ENCODE measurements at places on chromosomes 11 and 22.

DNA sequence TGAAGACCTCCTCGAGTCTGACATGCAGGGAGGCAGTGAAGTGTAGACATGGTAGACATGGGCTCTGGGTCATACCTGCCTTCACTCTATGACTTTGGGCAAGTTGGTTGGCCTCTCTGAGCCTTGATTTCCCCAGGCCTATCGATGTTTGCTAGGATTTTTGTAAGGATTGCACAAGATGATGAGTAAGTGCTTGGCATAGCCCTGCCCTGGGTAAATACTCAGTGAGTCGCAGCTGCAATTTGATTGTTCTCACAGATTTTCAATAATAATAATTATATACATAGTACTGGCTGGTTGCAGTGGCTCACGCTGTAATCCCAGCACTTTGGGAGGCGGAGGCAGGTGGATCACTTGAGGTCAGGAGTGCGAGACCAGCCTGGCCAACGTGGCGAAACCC, 18.1 kb downstream of the MCM5 start:
- H3K4me1 ChIP-seq, result no peaks in the 10 kb centered on the region
- no peak for DNase-seq
- no peaks in the 10 kb centered on the region for H3K27me3 ChIP-seq
- H3K27ac ChIP-seq, result no peak overlapping the region
- H3K36me3 ChIP-seq, result peaks cover 93% of the 10 kb centered on the region

- no peaks in the 10 kb centered on the region for H3K4me1 ChIP-seq
- DNase-seq, result no peak
- no peaks in the 10 kb centered on the region for H3K36me3 ChIP-seq
- H3K27me3 ChIP-seq, result peaks cover 2% of the 10 kb centered on the region
- no peak overlapping the region for H3K27ac ChIP-seq
- no peak overlapping the region for H3K4me3 ChIP-seq
Measured at GRCh38 chr11:118633979-118634378, 26.6 kb downstream of the PHLDB1 start.

GRCh38 chr11:128852327-128853023, 14.6 kb downstream of the KCNJ1 start:
- H3K27me3 ChIP-seq, result no peaks in the 10 kb centered on the region
- H3K36me3 ChIP-seq, result no peaks in the 10 kb centered on the region
- DNase-seq, result no peak

GRCh38 chr11:46724088-46724487, 5.1 kb downstream of the F2 start:
- no peak overlapping the region for H3K27ac ChIP-seq
- H3K36me3 ChIP-seq, result no peaks in the 10 kb centered on the region
- H3K27me3 ChIP-seq, result no peaks in the 10 kb centered on the region
- no peak overlapping the region for H3K4me3 ChIP-seq
- no peaks in the 10 kb centered on the region for H3K4me1 ChIP-seq
- DNase-seq, result no peak

GRCh38 chr22:20423906-20424551, 13.6 kb downstream of the SCARF2 start:
- H3K27me3 ChIP-seq, result peaks cover 63% of the 10 kb centered on the region
- no peak overlapping the region for H3K27ac ChIP-seq
- peaks cover 12% of the 10 kb centered on the region for H3K4me1 ChIP-seq
- no peak overlapping the region for H3K4me3 ChIP-seq
- no peaks in the 10 kb centered on the region for H3K36me3 ChIP-seq
- no peak for DNase-seq

DNA sequence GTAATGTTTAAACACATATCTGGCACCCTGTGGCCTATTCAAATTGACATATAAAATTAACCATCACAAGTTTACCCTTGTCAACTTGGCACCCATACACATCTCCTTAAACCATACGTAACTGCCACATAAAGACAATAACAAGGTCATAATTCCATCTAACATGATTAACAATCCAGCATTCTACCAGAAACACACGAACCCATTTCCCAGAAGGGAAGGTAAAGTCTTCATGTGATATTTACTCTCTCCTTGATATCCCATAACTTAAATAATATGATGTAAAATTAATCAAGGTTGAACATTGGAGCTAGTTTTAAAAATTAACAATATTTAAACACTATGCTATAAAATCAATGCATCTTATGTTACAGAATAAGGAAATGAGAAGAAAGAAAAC, 55.2 kb upstream of the CEP295 start:
- H3K36me3 ChIP-seq, result no peaks in the 10 kb centered on the region
- no peaks in the 10 kb centered on the region for H3K27me3 ChIP-seq
- H3K4me3 ChIP-seq, result no peak overlapping the region
- H3K4me1 ChIP-seq, result no peaks in the 10 kb centered on the region
- DNase-seq, result no peak

- no peaks in the 10 kb centered on the region for H3K36me3 ChIP-seq
- no peak for DNase-seq
- no peaks in the 10 kb centered on the region for H3K4me1 ChIP-seq
Measured at GRCh38 chr11:69320756-69321741, 27.1 kb downstream of the MYEOV start.

GRCh38 chr11:70542406-70542805, 144.1 kb downstream of the CTTN start:
- H3K27ac ChIP-seq, result no peak overlapping the region
- H3K36me3 ChIP-seq, result no peaks in the 10 kb centered on the region
- DNase-seq, result no peak

GRCh38 chr22:46539169-46539568, 1.7 kb upstream of the CELSR1 start:
- H3K4me3 ChIP-seq, result no peak overlapping the region
- peaks cover 6% of the 10 kb centered on the region for H3K4me1 ChIP-seq
- DNase-seq, result no peak

DNA sequence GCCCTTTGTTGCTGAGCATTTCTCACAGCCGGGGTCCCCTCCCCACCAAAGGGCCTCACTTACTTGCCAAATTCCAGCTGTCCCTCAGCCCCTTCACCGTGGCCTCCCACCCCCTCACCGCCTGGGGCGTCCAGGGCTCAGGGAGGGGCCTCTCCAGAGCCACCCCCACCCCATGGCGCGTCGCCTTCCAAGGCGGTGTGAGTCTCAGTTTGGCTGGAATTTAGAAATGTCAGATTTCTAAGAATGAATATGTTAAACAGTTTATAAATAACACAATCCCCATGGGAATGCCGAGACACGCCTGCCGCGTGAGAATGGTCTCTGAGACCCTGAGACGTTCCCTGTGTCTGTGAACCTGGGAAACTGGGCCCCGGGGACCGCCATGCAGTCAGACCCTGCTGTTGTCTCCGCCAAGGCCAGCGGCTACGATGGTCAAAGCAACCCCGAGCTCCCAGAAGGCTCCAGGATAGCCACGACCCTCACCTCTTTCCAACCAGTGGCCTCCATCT, 28.9 kb downstream of the CELSR1 start:
- no peaks in the 10 kb centered on the region for H3K27me3 ChIP-seq
- DNase-seq, result no peak
- H3K36me3 ChIP-seq, result no peaks in the 10 kb centered on the region
- H3K4me1 ChIP-seq, result peaks cover 34% of the 10 kb centered on the region
- H3K4me3 ChIP-seq, result no peak overlapping the region
- no peak overlapping the region for H3K27ac ChIP-seq

DNA sequence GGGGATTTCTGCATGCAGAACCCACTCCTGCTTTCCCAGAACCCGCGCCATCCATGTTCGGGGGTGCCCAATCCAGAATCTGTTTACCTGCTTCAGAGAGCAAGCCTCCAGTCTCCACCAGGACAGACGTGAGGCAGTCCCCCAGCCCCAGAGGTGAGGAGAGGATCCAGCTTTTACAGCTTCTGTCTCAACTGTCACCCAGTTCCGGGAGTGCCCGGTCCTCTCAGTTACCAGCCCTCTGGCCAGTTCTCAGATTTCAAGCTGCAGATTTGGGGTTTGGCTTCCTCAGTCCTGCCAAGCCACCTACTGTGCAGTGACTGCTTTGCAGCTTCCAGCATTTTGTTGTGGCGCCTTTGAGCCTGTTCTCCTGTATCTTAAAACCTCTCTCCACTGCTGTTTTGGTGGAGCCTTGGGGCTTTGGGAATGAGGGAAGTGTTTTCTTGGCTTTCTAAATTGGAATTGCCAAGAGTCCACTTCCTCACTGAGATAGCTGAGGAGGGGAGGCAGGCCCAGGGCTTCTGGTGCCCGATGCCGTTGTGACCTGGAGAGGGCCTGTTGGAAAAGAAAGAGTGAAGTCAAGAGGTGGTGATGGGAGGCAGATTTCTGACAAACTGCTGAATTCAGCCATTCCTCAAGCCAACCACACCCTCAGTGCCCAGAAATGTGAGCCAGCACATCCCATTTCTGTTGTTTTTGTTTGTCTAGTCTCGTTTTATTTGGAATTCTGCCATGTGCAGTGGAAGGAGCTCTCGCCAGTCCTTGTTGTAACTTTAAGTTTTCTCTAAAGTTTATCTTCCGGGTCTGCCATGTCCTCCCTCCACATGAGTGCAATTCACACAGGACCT, 513.4 kb downstream of the TBC1D22A start:
- DNase-seq, result no peak
- H3K4me1 ChIP-seq, result no peaks in the 10 kb centered on the region
- no peaks in the 10 kb centered on the region for H3K36me3 ChIP-seq
- H3K4me3 ChIP-seq, result no peak overlapping the region

DNA sequence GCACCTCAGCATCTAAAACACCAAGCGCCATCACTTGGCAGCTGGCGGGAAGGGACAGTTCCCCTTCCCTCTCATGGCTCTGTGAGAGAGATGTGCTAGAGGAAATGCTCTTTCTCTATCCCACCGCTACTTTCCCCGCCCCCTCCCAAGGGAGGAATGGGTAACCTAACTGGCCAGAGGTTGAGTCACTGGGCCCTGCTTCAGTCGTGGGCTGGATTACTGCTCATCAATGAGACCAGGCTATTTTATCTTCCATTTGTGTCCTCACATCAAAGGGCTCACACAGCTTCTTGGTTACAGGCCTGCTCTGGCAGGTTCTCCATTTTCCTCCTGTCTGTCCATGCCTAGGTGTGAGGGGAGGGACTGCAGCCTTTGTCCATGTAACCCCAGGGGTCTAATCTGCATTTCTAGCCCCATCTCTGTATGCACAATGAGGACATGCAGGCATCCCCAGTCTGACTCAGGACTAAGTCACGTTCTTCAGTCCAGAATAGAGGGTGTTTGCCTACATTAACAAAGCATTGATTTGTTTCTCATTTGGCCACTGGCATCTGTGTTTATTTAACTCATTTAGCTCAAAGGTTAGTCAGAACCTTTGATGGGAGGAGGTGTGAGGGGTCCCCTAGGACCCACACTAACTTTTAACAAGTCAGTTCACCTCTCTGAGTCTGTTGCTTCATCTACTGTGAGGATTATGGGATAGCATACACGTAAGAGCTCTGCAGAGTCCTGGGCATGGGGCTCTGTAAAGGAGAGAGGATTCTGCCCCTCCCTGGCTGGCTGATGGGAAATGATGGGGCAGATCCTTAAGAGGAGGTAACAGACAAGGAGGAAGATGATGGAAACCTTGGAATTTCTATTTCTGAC, 99.1 kb downstream of the XRRA1 start:
- H3K36me3 ChIP-seq, result peaks cover 20% of the 10 kb centered on the region
- DNase-seq, result no peak
- no peaks in the 10 kb centered on the region for H3K4me1 ChIP-seq
- no peak overlapping the region for H3K4me3 ChIP-seq
- no peak overlapping the region for H3K27ac ChIP-seq

- no peak for DNase-seq
- H3K4me3 ChIP-seq, result no peak overlapping the region
- peaks cover 36% of the 10 kb centered on the region for H3K36me3 ChIP-seq
- no peaks in the 10 kb centered on the region for H3K4me1 ChIP-seq
- no peaks in the 10 kb centered on the region for H3K27me3 ChIP-seq
Measured at GRCh38 chr11:90213322-90213721, 9.5 kb downstream of the CHORDC1 start.

- DNase-seq, result no peak
- H3K27me3 ChIP-seq, result no peaks in the 10 kb centered on the region
- no peaks in the 10 kb centered on the region for H3K36me3 ChIP-seq
- H3K4me3 ChIP-seq, result no peak overlapping the region
- H3K4me1 ChIP-seq, result no peaks in the 10 kb centered on the region
- H3K27ac ChIP-seq, result no peak overlapping the region
Measured at GRCh38 chr11:102497061-102497460, 33.5 kb downstream of the MMP7 start.

GRCh38 chr22:41338614-41339212, 37.4 kb downstream of the ZC3H7B start:
- no peaks in the 10 kb centered on the region for H3K4me1 ChIP-seq
- H3K36me3 ChIP-seq, result peaks cover 59% of the 10 kb centered on the region
- no peak for DNase-seq

DNA sequence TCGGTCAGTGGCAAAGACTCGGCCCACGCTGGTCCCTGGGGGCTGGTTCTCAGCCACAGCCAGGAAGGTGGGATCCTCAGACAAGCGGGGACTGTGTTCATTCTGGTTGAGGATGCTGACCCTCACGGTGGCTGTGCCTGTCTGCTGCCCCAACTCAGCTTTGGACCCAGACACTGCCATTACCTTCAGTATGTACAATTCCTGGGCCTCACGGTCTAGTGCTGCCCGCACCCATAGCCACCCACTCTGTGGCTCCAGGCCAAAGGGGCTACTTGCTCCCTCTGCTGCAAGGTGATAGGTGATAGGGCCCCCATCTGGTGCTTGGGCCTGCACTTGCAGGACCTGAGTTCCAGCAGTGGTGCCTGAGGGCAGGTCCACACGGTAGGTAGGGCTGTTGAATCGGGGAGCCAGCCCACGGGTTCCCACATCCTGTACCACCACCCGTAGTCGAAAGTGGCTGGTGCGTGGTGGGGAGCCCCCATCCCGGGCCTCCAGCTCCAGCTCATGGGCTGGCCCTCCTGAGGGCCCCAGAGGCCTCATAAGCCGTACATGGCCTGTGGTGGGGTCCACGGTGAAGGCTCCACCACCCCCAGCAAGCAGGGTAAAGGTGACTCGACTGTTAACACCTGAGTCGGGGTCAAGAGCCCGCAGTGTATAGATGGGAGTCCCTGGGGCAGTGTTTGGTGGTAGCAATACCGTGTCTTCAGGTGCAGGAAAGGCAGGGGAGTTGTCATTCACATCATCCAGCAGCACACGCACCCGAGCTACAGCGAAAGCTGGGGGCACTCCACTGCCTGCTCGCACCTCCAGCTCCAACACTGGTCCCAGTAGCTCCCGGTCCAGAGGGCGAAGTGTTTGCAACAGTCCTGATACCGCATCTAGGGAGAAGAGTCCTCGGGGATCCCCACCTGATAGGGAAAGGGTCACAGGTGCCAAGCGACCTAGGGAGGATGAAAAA, 13.2 kb upstream of the TPP1 start:
- no peaks in the 10 kb centered on the region for H3K27me3 ChIP-seq
- H3K4me3 ChIP-seq, result no peak overlapping the region
- peaks cover 13% of the 10 kb centered on the region for H3K36me3 ChIP-seq
- H3K27ac ChIP-seq, result no peak overlapping the region
- peaks cover 2% of the 10 kb centered on the region for H3K4me1 ChIP-seq

- no peak overlapping the region for H3K27ac ChIP-seq
- DNase-seq, result no peak
Measured at GRCh38 chr11:25357133-25357532, 860.3 kb downstream of the LUZP2 start.

Data from thymus (tissue), 14 donors.